A172 (cell line): ENCODE measurements at places on chromosomes 6 and 20.

GRCh38 chr6:127581576-127581975, 4.6 kb downstream of the C6orf58 start:
- no peak for DNase-seq

- DNase-seq, result no peak
Observed at GRCh38 chr20:51380401-51381385, 161.8 kb downstream of the NFATC2 start.

GRCh38 chr20:61331543-61331942, 79.5 kb downstream of the CDH4 start:
- no peak for DNase-seq

DNA sequence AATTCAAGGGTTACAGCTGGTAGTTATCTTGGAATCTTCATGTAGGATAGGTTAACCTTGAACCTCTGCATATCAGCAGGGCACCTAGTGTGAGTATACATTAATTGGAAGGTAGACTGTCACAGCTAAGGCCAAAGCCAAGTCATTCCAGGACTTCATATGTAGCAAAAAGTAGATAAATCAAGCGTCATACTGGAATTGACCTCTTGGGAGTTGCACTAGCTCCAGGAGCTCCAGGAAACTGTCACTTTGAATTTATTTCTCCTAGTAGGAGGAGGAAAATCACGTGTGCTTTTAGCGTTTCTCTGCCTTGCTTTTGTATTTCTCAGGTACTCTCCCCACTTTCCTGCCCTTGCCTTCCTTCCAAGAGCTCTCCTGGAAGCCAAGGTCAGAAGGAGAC, 30.3 kb downstream of the RIPOR2 start:
- DNase-seq, result peak; percentile 18

DNA sequence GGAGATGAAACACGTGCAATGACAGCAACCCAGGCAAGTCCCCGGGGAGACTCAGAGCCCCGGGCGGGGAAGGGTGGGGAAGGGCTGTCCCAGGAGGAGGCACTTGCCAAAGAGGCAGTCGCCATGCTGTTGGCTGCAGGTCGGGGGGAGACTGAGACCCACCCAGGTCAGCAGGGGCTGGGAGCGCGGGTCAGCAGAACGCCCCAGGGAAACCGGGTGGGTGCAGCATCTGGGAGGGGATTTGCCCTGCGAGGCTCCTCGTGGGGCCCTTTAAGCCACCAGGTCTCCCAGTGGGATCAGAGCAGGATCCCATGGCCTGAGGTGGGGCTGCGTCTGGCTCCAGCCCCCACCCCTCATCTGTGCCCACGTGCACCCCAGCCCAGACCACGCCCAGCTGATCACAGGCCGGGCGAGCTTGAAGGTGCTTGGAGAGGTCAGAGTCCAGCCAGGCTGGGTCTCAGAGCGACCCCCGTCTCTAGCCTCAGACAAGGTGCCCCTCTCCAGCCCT, 65.5 kb downstream of the YTHDF1 start:
- no peak for DNase-seq

DNA sequence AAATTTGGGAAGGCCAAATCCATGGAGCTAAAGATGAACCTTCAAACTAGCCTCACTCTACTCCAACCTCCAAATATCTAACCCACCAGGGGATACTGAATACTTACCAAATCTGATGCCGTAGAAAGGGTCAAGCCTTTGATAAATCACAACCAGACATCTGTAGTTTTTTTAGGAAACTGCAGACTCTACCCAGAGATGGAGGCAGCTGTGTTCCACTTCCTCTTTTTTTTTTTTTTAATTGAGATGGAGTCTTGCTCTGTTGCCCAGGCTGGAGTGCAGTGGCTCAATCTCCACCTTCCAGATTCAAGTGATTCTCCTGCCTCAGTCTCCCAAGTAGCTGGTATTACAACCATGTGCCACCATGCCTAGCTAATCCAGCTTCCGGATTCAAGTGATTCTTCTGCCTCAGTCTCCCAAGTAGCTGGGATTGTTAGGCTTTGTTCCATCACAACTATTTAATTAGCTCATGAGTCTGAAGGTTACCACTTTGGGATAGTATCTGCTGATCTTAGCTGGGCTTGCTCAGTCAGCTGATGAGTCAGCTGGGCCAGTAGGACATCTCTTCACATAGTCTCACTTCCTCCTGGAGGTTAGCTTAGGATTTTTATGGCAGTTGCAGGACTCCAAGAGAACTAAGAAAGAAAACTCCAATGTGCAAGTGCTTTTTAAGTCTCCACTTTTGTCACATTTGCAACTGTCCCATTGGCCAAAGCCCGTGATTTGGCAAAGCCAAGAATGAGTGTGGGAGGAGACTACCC, 13.3 kb downstream of the FRK start:
- peak; percentile 1 for DNase-seq

GRCh38 chr6:36302227-36302976, 32.5 kb downstream of the PNPLA1 start:
- peak; percentile 91 for DNase-seq

- DNase-seq, result no peak
Observed at GRCh38 chr6:128114164-128114563, 213.3 kb upstream of the THEMIS start.

GRCh38 chr6:104256646-104257045, 603.1 kb downstream of the HACE1 start:
- DNase-seq, result no peak

GRCh38 chr20:41497186-41497895, 120.8 kb downstream of the CHD6 start:
- no peak for DNase-seq

GRCh38 chr20:17501701-17502100, 29.5 kb downstream of the BFSP1 start:
- no peak for DNase-seq

- no peak for DNase-seq
Observed at GRCh38 chr6:168711666-168712300, 270.8 kb downstream of the SMOC2 start.

GRCh38 chr6:139017227-139017626, 11.3 kb upstream of the ABRACL start:
- no peak for DNase-seq

DNA sequence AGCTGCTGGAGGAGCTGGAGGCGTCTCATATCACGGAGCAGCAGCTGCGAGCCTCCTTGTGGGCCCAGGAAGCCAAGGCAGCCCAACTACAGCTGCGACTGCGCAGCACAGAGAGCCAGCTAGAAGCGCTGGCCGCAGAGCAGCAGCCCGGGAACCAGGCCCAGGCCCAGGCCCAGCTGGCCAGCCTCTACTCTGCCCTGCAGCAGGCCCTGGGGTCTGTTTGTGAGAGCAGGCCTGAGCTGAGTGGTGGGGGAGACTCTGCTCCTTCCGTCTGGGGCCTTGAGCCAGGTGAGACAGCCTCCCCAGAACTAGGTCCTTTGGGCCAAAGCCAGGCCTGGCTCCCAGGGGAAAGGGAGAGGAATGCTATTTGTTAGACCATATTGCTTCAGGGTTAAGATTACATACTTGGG, 31.7 kb downstream of the C20orf173 start:
- no peak for DNase-seq

- DNase-seq, result no peak
Observed at GRCh38 chr6:146866731-146867414, 268.1 kb downstream of the ADGB start.

DNA sequence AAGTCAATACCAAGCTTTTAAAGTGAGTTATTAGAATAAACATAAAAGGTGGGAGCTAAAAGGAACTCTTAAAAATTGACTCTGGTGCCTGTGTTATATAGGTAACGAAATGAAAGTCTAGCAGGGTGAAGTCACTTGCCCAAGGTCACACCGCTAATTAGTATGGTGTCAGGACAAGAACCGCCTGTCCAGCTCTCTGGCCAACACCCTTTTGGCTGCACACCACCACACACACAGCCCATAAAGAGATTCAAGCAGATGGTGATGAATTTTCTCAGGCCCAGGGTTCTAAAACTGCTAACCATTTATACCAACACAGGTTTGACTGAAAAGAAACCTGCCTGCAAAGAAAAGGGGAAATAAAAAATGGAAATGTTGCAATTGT, 20.2 kb downstream of the GFOD1 start:
- no peak for DNase-seq

DNA sequence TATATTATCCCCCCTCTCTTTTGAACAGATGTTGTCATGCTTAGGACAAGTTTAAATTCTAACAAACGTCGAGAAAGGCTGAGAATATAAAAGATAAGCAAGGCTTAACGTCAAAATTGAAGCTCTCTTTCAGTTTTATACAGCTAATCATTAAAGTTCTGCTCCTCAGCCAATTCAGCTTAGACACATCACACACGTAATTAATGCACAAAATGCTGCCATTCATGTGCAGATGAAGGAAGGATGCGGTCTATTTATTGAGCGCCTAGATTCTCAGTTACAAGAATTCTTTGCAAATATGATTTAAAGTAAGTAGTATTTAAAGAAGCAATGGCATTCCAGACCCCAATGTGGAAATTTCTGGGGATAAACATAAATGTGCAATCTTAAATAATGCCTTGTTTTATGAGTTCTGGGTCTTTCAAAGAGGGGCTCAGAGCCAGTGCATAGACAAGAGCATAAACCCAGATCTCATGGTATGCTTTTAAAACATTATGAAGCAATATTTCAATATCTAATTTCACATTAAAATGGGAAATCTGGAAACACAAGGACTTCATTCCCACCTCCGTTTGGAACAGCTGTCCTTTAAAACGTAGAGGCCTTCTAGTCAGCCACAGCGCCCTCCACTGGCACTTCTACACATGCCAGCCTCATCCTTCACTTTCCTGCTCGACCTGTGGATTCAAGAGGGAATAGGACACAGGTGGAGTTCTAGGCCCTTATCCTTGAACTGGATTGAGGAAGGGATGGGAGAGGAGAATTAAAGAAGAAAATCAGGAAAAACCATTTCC, 85.8 kb downstream of the LYRM4 start:
- DNase-seq, result no peak

- no peak for DNase-seq
Observed at GRCh38 chr6:21590346-21590745, 3.2 kb upstream of the SOX4 start.
